ENCODE measurements at places on chromosomes 7 and 10. TPM values are rescaled to one million over a fixed set of nuclear protein-coding genes. Genes with fewer than 3 reads are reported as not detected.

Gene SPDYE9
- total RNA-seq, result not detected

GRCh38 chr10:73898730-73899410 is 12.1 kb upstream of the PLAU start:
- no peak for DNase-seq

DNA sequence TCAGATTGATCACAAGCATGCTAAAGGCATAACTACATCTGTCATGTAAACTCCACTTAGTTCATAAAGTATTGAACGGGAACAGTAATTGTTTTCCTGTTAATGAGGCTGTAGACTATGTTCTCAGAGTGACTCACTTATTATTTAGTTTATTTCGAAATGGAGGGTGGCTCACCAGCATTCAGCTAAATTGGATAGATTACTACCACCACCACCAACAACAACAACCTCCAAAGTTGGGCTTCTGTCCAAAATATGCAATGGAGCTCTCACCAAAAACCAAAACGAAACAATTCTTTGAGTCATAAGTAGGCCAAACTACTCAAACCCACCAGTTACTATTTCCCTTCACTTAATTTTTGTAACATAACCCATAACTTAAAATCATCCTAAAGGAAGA is 127.9 kb upstream of the NRBF2 start:
- DNase-seq, result no peak

DNA sequence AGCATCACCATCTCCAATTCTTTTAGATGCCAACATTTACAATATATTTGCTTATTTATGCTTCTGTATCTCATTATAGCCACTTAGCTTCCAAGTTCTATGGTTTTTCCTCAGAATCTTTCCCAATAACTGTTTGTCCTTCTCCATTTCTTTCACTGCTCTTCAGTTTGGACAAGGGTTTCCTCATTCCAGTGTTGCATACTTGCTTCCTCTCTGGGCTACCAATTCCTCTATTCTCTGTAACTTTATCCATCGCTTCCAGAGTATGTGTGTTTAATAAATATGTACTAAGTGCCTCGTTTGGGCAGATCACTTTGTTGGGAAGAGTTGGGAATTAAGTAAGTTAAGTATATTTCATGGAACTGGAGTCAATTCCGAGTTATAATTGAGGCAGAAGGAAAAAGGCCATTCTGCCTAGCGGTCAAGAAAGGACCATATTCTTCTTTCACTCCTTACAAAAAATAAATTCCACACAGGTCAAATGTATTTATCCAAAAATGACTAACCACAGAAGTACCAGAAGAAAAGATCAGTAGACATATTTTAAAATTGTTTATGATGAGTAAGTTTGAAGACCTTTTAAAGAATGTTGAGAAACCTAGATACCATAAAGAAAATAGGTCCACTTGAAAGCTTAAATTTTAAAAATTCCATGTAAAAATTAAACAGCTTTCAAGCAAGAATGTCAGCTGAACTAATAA is 10.8 kb downstream of the STAMBPL1 start:
- DNase-seq, result no peak

GRCh38 chr7:141649865-141650634 is 51.9 kb downstream of the DENND11 start:
- peak; percentile 42 for DNase-seq

Gene ADCYAP1R1
- total RNA-seq, result not detected

Gene PKD1L1
- total RNA-seq, result 2.2 TPM

Gene GALNT17
- not detected for total RNA-seq

Measured in Panc1 (cell line).